ENCODE measurements at places on chromosomes 2 and 18.

DNA sequence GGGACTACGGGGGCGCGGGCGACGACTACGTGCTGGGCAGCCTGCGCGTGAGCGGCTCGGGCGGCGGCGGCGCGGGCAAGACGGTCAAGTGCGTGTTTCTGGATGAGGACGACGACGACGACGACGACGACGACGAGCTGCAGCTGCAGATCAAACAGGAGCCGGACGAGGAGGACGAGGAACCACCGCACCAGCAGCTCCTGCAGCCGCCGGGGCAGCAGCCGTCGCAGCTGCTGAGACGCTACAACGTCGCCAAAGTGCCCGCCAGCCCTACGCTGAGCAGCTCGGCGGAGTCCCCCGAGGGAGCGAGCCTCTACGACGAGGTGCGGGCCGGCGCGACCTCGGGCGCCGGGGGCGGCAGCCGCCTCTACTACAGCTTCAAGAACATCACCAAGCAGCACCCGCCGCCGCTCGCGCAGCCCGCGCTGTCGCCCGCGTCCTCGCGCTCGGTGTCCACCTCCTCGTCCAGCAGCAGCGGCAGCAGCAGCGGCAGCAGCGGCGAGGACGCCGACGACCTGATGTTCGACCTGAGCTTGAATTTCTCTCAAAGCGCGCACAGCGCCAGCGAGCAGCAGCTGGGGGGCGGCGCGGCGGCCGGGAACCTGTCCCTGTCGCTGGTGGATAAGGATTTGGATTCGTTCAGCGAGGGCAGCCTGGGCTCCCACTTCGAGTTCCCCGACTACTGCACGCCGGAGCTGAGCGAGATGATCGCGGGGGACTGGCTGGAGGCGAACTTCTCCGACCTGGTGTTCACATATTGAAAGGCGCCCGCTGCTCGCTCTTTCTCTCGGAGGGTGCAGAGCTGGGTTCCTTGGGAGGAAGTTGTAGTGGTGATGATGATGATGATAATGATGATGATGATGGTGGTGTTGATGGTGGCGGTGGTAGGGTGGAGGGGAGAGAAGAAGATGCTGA, 1.4 kb downstream of the SOX11 start:
- DNase-seq = no peak

DNA sequence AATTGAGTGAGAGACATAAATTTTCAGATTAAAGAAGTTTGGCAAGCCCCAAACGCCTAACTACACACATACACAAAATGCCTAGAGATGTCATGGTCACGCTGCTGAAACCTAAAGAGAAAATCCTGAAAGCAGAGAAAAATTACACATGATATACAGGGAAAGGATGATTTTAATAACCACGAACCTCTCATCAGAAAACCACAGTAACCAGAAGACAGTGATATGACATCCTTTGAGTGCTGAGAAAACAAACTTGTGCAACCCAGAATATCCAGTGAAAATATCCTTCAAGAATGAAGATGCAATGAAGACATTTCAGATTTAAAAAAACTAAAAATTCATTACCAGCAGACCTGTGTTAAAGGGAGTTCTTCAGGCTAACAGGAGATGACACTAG, 122.4 kb upstream of the LMAN1 start:
- no peak for DNase-seq

DNA sequence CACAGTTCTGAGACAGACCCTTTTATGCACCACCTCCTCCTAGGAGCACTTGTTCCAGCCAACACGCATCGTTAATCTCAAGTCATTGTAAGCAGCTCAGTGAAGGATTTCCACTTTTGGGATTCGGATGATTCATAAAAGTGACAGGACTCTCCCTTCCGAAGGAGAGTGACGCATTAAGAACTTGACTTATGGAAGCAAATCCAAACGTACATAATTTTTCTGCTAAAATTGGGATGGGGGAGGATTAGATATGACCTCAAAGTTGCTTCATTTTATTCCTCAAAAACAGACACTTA, 165.7 kb downstream of the TWIST2 start:
- no peak for DNase-seq

- no peak for DNase-seq
Measured at GRCh38 chr2:38524580-38524979, 78.1 kb downstream of the HNRNPLL start.

GRCh38 chr2:100247256-100248043, 74.9 kb downstream of the LONRF2 start:
- no peak for DNase-seq

- DNase-seq = no peak
Measured at GRCh38 chr2:239602290-239603282, 201.8 kb upstream of the HDAC4 start.

DNA sequence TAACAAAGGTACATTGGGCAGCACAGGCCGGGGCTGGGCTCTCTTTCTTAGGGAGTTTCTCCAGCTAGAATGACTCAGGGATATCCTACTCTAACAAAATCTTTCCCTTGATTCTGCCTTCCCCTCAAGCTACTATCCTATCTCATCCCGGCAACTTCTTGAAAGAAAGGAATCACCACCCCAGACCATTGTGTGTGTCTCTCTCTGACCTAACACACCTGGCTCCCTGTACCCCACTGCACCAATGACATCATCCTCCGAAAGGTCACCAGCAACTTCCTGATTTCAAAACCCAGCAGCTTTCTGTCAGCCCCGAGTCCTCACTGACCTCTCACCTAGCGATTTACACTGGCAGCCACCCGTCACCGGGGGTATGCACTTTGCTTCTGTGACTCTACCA, 72.1 kb upstream of the MAP4K4 start:
- DNase-seq = no peak

GRCh38 chr2:47697000-47697601, 85.8 kb upstream of the MSH6 start:
- no peak for DNase-seq

GRCh38 chr2:45276914-45277313, 267.7 kb upstream of the SIX2 start:
- no peak for DNase-seq

DNA sequence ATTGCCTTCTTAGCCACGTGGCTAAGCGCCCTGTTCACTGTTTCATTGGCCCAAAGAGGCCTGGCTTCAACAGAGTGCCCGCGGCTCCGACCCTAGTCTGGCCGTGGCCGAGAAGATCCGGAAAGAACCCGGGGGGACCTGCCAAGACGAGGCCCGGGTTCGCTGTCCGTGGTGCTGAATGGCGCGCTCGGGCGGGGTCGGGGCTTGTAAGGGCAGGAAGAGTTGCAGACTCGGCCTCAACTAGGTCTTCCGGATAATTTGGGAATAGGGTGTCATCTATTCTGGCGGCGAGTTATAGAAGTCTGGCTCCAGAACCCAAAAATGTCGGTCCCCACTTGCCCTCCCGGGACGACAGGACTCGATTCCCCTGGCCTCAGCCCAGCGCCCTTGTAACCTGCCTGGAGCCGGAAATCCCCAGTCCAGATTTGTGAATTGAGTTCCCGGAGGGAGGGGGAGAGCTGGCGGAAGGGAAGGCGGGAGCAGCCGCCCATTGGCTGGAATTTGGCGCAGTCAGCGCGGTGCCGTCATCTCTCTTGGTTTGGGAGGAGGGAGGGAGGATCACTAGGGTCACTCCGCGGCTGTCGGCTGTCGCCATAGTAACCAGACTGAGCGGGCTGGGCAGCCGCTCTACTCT, 3.5 kb downstream of the CDK5R2 start:
- DNase-seq = peak; percentile 94

- no peak for DNase-seq
Measured at GRCh38 chr2:232534940-232535651, 4.4 kb upstream of the CHRNG start.

GRCh38 chr2:40435426-40436092, 16.3 kb downstream of the SLC8A1 start:
- DNase-seq = no peak

- DNase-seq = peak; percentile 80
Measured at GRCh38 chr2:226185616-226186211, 613.9 kb downstream of the IRS1 start.

Data from NCI-H460 (cell line).